ENCODE measurements at places on chromosomes 3 and 15. TPM values are rescaled to one million over a fixed set of nuclear protein-coding genes. Genes with fewer than 3 reads are reported as not detected.

Gene TUSC7
- total RNA-seq, result not detected

Gene FBXW12
- total RNA-seq, result 0.27 TPM

Gene AHSG
- total RNA-seq, result not detected

Gene ATP10A
- total RNA-seq, result 5.7 TPM

Gene ARID3B
- total RNA-seq, result 5.5 TPM

Gene NANOGP8
- total RNA-seq, result 0.98 TPM
